CD14-positive monocyte (primary cell): ENCODE measurements at places on chromosomes 4 and X.

DNA sequence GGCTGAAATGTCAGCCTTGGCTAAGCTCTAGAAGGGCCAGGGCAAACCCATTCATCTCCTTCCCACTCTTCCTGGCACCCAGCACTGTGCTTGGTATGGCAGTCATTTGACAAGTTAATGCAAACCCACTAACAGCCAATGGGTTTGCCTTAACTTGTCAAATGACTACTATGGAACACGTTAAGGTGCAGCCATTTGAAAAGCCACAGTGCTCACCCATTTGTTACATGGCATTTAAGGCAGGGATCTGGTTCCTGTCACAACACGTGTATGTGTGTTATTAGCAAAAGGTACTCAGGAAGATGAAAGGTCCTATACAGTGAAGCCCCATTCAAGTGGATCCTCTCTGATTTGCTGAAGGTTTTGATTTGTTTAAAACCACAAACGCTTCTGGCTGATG is 7.2 kb downstream of the CRMP1 start:
- DNase-seq, result no peak

DNA sequence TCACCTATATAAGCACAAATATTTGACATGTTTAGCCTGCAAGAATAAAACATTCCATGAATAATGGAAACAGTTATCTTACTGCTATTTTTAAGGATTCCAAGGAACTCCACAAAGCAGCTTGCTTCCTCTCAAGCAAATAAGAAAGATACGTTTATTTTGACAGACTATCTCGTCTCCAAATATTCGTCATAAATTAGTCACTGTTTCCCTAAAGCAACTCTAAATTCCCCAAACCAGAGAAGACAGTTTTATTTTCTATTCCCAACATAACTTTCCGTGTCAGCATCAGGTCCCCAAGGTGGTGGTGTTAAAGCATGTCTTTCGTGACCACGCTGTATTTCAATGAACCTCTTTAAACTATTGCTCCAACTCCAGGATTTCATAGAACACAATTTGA is 24.3 kb upstream of the DKK2 start:
- no peak for DNase-seq

DNA sequence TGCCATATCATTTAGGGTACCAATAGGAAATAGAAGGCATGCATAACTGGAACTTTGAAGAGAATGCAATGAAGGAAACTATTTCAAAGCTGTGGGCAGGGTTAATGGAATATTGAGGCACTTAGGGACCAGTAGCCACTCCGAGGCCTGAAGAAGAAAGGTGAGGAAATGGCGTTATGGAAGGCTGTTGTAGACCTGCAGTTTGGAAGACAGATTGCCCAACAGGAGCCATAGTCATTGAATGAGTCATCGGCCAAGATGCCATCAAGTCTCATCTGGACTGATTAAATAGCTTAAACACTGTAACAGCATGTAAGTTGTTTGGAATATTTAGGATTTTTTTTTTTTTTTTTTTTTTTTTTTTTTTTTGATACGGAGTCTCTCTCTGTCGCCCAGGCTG is 11.6 kb downstream of the CXCL13 start:
- DNase-seq, result no peak

- no peak for DNase-seq
These were observed 17.8 kb downstream of the DKK2 start for GRCh38 chr4:107018344-107018735.

GRCh38 chr4:158966091-158966490 is 136.8 kb upstream of the RAPGEF2 start:
- no peak for DNase-seq

GRCh38 chrX:110410603-110411002 is 52.0 kb downstream of the RTL9 start:
- DNase-seq, result no peak

- DNase-seq, result no peak
These were observed 86.8 kb upstream of the FAM241A start for GRCh38 chr4:112058433-112058832.

DNA sequence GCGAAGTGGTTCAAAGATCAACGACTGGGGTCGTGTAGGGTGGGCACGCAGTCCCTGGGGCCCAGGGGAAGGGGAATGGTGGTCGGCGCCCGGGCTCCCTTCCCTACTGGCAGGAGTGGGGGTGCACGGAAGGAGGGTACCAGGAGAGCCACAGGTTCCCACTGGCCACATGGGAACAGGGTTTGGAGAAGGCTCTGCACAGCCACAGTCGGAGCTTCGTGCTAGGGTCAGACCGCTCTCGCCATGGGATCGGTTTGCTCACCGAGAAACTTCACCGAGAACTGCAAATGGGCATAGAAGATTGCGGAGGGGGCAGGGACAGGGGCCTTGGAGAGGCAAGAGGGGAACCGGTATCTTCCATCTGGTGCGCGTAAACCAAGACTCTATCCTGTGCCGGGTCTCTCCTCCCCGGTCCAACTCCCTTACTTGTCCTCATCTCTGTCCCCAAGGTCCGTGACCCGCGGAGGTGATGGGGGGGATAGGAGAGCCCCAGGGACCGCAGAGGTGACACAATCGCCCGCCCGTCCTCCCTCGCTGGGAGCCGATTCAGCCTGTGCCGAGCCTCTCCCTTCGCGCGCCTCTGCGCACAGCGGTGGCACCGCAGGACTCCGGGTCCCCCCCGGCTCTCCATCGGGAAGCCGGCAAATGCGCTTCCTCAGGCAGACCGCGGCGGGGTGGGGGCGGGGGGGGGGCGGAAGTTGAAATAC is 1.0 kb downstream of the SCD5 start:
- no peak for DNase-seq

DNA sequence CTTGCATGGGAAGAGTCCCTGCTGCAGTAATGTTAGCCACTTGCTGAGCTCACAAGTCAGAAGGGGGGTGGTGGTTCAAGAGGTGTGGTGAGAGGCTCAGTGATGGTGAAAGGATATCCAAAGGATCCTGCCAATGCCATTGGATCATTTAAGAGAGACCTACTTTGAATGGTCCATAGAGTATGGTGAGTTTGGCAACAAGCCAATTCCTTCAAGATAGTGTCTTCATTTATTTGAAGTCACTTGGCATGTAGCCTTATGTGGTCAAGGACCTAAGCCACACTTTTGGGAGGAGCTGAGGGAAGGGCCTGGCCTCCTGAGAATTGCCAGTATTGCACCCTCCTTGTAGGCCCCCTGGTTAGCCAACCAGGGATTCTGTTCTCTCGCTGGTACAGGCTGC is 87.9 kb downstream of the TSPAN7 start:
- DNase-seq, result no peak

- no peak for DNase-seq
These were observed 81.8 kb downstream of the ZNF718 start for GRCh38 chr4:206054-206453.

DNA sequence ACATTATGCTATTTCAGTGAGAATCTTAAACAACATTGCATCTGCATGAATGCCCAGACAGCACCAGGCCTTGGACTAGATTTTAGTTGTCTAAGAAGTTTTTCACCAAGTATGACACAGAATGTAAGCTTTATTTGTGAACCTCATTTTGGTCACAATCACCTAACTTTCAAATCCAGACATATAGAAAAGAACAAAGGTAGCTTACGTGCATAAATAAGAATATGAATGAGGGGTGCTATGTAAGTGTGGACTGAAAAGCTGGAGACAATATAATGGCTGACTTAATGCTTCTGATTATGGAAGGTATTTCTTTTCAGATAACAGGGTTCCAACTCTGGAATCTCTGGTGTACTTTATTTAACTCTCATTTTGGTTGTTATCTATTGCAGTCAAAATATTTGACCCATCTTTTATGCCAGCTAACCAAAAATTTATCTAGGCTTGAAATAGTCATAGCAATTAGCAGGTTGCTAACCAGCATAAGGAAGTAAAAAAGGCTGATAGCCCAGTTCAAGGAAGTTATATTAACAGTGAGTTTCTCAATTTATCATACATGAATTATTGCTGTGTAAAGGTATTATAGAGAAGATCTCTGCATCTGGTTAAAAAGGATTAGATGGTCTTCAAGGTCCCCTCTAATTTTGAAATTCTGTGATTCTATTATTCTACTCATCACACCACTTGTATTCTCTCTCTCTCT is 36.5 kb downstream of the SLC7A11 start:
- no peak for DNase-seq

DNA sequence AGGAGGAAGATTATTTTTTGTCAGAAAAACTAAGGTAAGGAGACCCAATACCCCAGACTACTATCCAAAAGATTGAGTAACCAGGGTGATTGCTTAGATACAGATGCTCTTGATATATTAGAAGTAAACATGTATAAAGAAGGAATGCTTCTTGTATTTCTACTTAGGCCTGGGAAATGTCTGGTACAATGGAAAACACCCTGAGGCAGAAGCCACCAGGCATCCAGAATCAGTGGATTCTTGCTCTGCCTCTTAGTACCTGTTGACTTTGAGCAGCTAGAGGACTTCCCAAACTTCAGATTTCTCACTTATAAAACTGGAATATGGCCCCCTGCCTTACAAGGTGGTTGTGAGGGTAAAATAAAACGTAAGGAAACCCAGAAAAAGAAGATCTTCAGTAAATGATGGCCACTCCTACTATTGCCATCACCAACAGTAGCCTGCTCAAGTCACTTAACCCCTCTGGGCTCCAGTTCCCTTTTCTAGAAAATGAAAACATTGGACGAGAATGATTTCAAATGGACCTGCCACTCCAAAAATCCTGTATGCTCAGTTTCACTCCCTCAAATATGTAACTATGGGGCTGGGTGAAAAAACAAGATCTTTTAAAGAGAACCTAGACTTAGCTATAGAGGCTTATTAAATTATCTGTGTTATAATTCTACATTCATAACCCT is 56.6 kb downstream of the AMELX start:
- peak; percentile 15 for DNase-seq

GRCh38 chr4:52713456-52713937 is 37.7 kb downstream of the ERVMER34-1 start:
- no peak for DNase-seq

GRCh38 chrX:153411988-153412574 is 809 bp downstream of the ZFP92 start:
- peak; percentile 9 for DNase-seq

GRCh38 chrX:13733506-13733905 is 914 bp downstream of the TRAPPC2 start:
- no peak for DNase-seq

GRCh38 chrX:72094894-72095293 is 36.8 kb downstream of the RTL5 start:
- peak; percentile 89 for DNase-seq

DNA sequence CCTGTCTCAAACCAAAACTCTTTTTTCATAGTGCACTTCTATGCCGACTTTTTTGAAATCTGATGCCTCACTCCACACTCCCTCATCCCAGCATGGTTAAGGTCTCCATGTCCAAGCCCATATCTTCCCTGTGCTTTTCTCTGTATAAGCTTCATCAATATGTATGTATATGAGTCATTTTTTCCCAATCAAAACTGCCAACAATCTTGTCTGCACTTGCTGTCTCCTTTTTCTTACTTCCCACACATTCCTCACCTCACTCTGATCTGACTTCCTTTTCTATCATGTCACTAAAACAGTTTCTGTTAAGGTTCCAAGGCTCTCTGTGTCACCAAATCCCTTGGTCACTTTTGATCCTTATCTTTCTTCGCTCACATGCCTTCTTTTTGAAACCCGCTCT is 88.2 kb upstream of the GPR50 start:
- DNase-seq, result no peak

DNA sequence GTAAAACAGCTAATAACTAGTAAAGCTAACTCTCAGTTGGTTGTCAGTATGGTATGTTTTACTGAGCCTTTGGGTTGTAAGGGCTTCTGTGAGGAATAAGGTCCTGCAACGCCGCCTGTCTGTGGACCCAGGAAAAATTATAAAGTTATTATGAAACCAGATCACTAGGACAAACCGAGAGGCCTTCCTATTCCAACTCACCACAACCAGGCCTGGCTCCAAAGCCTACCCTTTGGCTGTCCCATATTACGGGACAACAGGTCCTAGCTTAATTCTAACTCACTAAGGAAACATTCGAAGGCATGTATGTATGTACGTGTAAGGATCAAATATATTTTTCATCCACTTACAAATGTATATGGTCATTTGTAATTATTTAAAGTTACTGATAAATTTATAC is 1.4 kb downstream of the ANKRD17 start:
- DNase-seq, result peak; percentile 74

DNA sequence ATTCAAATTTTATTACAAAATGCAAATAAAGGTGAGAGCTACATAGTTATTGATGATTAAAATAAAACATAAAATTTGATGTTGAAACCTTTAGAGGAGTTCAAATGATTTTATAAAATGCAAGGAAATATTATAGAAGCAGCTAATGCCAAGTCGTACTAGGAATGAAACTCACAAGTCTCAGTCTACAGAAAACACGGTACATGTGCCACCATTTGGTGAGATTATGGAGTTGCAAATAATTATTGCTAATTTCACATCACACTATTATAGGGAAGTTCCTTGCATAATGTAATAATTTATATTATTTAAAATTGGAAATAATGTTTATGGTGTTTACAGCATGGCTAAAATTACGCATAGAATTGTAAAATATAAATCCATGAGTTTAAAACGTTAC is 1601.7 kb upstream of the TENM3 start:
- no peak for DNase-seq

DNA sequence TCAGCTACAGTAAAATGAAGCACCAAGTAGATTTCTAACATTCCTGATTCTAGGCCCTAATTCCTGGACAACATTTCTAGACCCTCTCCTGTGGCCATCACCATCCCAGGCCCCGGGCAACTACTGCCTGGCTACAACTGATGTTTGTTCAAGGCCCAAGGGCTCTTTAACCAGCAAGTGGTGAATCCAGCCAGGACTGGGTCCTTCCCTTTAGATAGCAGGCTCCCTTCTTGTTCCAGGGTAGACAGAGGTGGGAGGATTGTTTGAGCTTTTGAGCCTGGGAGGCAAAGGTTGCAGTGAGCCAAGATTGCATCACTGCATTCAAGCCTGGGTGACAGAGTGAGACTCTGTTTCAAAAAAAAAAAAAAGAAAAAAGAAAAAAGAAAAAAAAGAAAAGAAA is 12.7 kb upstream of the AADAT start:
- DNase-seq, result no peak

DNA sequence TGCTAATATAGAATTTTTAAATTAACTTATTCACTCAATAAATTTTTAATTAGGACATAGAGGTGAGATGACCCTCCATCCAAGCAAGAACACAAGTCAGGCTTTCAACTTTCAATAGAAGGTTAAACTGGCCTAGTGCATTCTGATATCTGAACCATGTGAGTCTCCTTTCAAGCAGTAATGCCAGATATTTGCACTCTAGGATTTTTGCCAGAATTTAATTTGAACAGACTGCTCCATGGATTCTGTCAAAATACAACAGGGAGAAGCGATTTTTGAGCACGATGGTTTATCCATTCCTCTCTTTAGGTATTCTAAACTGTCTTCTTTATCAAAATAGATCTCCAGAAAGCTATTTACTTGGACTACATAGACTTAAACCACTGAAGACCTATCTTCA is 72.0 kb upstream of the DCLK2 start:
- no peak for DNase-seq

DNA sequence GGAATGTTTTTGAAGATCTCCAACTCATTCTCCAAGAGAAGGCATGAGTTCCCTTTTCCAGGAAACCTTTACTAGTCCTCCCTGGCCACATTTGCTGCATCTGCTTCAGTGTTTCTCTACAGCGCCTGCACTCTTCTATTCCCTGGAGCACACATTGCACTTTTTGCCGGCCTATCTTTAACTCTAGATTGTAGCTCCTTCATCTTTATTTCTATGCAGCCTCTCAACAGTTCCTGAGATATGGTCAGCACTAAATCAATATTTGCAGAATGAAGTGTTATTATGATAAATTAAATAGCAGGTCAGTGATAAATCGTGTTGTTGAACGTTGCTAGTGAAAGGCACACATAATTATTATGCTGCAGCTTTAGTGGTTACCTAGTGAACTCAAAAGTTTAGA is 88.3 kb downstream of the VCX3A start:
- no peak for DNase-seq

- DNase-seq, result no peak
These were observed 148.9 kb downstream of the MAML3 start for GRCh38 chr4:140004922-140005627.
